CD4-positive, alpha-beta T cell treated with Interferon gamma for 1 hour (primary cell): ENCODE measurements at places on chromosomes 1 and 21.
A peak's percentile ranks its signal among the peaks of the same experiment; 100 is the strongest.

- no peak for DNase-seq
Observed at GRCh38 chr1:62082456-62083363, 111.9 kb upstream of the L1TD1 start.

GRCh38 chr1:8083739-8084484, 57.8 kb upstream of the ERRFI1 start:
- DNase-seq: no peak

DNA sequence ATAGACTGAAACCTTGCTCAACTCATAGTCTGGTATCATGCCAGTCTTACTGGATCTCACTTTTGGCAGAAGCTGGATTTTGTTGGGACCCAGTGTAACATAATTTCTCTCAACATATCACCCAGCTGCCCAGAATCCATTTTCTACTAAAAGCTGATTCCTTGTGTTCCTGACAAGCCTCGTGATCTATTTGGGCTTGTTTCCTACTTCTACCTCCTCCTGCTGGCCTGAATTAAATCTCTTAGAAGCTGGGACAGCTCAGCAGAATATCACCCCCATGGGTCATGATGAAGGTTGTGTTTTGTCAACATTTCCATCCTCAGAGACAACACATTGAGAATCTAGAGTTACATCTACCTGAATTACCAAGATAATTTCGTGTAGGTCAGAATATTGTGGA, 7.7 kb downstream of the GOLT1A start:
- DNase-seq: no peak

GRCh38 chr1:1331068-1331965, at the start of gene TAS1R3:
Gene TAS1R3 (plus strand): TSS chr1:1331280. CDS start chr1:1331346, 66 bp downstream.
- DNase-seq: no peak

DNA sequence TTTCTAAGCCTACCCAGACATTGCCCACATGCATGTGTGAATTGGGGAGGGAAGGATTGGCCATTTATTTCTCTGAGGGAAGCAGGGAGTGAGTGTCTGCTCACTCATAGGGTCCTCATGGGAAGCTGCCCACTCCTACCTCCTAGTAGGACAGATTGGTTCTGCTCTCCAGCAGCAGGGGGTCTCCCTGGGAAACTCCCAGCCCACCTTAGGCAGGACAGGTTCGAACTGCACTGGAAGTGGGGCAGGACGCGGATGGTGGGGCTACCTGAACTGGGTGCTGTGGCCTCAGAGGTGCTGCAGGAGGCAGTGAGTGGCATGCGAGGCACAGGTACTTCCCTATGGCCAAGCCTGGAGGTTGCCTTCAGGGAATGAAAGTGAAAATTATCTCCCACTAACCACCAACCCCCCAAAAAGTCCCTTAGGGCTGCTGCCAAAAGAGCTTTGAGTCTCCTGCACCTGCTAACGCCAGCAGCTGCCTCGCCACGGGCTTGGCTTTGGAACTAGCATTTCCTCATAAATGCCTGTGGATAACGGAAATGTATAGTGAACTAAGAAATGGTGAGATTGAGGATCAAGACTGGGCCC, 157.0 kb upstream of the COA6 start:
- no peak for DNase-seq

DNA sequence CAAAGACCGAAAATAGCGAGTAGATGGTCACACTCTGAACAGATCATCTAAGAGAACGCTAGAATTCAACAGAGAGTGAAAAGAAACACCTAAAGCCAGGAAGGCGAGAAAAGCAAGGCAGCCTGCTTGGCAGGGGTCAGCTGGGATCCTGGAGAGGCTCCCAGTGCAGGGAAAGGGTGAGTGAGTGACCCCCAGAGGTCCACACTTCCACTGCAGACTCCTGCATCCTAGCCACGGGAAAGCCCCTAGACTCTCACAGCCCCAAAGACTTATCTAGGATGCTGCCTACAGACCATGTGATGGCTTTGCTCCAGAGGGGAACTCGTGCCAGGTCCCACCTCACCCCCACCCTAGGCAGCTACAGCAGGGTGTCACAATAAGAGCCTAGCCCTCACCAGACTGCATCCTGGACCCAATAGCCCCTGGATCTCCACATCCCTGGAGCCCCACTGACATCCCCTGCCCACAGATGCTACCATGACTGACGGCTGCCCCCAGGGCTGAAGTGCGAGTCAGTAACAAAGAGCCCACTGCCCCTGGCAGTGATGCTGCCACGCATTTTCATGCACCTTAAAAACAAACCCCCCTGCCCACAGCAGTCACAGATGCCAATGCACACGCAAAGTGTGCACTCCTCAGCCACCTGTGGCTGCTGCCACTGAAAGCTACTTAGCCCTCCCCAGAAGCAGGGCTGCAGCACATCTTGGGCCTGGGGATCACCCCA, 62.2 kb downstream of the PSMG1 start:
- DNase-seq: no peak

- DNase-seq: no peak
Observed at GRCh38 chr1:10813799-10814198, 17.4 kb upstream of the CASZ1 start.

- DNase-seq: no peak
Observed at GRCh38 chr1:179034720-179035119, 9.0 kb downstream of the FAM20B start.

DNA sequence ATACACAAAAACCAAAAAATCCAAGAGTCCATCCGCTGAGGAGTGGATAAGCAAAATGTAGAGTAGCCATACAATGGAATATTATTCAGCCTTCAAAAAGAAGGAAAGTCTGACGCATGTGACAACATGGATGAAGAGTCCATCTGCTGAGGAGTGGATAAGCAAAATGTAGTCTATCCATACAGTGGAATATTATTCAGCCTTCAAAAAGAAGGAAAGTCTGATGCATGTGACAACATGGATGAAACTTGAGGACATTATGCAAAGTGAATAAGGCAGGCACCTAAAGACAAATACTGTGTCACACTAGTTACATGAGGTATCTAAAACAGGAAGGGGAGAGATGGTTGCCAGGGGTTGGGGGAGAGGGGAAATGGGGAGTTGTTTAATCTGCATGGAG, 14.0 kb upstream of the IGSF21 start:
- DNase-seq: no peak

DNA sequence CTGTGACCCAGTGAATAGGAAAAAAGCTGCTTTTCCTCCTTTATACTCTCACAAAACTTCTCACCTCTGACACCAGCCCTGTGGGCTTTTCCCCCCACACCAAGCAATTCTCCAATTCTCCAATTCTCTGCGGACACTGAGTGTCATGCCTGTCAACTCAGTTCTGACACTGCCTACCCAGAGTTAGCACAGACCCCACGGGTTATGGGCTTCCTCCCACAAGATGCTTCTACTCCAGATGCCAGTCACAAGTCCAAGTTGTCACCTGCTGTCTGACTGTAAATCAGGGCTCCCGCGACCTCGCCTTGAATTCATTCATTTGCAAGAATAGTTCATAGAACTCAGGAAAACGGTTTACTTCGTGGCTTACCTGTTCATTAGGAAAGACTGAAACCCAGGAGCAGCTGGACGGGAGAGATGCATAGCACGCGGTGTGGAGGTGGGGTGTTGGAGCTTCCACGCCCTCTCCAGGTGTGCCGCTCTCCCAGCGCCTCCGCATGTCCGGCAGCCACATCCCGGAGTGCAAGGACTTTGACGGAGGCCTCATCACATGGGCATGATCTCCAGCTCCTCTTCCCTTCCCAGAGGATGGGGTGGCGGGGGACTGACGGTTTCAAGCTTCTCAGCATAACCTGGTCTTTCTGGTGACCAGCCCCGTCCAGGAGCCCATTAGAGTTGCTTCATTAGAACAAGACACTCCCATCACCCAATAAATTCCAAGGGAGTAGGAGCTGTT, 154.7 kb downstream of the PGBD5 start:
- no peak for DNase-seq

DNA sequence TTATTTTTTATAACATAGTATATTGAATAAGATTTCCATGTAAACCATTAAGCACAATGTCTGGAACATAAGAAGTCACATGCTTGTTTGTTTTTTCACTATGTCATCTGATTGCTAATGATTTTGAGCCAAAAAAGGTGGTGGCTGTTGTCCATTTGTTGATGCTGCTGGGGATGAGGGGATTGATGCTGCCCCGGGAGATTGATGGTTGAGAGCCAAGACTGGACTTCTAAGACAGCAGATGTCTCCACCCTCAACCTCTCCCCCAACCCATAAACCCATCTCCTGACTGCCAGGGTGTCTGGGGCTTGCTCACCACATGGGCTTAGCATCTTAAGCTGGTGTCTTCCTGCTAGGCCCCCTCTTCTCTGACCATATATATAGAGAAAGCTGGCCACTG, 35.8 kb upstream of the CD34 start:
- DNase-seq: no peak

GRCh38 chr1:14849038-14849437, 250.6 kb downstream of the KAZN start:
- no peak for DNase-seq

DNA sequence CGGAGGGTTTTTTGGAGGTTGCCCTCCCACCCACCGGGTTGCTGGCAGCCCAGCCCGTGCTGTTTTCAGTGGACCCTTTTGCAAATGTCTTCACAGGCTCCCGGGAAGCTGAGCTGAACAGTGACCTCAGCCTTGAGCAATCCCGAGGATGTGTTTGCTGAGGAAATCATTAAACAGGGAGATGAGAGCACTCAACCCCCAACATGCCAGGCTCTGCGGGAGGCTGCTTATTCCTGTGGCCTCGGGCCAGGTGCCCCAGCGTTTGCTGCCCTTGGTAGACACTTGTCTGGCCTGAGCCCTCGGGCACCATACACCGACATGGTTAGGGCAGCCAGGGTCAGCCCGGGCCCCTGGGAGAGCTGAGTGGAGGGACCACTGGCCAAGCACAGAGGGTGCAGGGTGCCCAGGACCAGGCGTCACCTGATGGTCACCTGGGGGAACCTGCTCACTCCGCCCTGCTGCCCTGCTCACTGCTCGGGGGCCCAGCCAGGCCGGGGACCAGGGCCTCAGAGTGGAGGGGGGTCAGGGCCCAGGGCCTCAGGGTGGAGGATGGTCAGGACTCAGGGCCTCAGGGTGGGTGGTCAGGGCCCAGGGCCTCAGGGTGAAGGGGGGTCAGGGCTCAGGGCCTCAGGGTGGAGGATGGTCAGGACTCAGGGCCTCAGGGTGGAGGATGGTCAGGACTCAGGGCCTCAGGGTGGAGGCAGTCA, 42.5 kb upstream of the POFUT2 start:
- DNase-seq: no peak

GRCh38 chr1:237834461-237834860, 56.3 kb downstream of the ZP4 start:
- no peak for DNase-seq

DNA sequence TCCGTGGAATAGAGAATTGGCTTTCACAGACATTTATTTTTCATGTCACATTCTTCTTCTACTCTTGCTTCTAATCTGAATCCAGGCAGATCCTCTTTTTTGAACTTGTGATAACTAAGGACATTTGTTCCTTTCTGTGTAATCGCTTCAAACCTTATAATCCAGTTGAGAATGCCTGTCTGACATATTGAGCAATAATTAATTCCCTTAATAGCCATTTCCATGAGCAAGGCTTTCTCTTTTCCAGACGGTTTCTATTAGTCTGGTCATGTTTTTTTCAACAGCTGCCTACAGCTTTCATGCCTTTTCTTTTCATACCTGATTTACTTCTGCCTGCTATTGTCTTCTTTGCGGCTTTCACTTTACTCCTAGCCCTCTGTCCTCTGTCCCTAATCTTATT, 163.4 kb downstream of the CYYR1 start:
- no peak for DNase-seq

DNA sequence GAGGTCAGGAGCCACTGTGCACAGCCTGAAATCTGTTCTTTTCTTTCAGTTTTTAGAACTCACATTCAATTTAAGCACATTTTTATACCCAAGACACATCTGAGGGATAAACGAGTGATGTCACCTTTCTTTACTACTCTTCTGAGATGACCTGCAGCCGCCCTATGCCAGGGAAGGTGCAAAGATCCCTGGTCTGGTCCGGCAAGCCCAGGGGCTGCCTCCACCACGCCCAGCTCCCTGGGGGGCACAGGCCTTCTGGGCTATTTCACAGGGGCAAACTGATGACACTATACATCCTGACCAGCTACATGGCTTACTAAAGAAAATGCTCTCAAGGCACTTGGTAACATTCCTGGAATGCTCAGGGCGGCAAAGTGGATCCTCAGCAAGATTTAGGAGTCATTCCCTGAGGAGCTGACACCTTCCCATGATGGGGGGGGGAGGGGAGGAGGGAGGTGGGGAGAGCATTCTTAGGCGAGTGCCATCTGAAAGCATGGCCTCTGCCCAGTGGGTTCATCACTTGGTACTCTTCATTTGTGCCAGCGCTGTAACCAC, 11.3 kb downstream of the MRAP start:
- no peak for DNase-seq

- DNase-seq: no peak
Observed at GRCh38 chr1:29057700-29058099, 66.0 kb downstream of the TMEM200B start.

DNA sequence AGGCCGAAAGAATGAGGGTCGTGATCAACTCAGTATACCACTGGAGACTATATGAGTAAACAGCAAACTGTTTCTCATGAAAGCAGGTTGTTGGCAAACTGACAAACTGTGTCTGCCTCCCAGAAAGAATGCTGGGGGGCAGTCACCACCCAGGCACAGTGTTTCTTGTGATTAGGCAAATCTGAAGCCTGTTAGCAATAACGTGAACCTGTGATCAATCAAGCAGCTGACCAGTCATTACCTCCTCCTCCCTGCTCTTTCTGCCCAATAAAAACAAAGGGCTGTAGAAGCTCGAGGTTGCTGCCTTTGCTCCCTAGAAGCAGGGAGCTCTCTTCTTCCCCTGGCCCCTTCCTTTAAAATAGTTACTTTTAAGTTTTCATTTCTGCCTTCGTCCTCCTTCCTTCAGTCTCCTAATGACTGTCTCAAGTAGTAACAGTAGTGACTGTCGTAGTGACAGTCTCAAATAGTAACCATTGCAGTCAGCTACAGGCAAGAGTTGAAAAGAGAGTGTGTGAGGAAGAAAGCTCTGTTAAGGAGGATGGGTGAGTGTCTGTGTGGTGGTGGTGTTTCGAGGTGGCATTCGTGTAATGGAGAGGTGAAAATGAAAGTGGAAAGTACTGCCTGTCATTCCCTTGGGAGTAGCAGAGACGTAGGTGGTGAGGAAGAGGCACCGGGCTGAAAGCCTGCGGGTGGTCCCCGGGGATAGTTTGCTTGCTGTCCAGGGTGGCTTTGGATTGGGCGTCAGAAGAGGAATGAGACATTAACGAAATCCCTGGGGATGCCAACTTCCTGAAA, 14.5 kb downstream of the HHAT start:
- DNase-seq: peak; percentile 63

- no peak for DNase-seq
Observed at GRCh38 chr1:54834007-54834541, 33.0 kb upstream of the TTC22 start.
